Thymus (tissue), 14 donors: ENCODE measurements at places on chromosomes 5 and 9. TPM values are rescaled to one million over a fixed set of nuclear protein-coding genes. Genes with fewer than 3 reads are reported as not detected.

The MCTP1 gene
- total RNA-seq: 20.2 TPM

The SLC1A3 gene
- 2.6 TPM for total RNA-seq

The SPATA31E1 gene
- not detected for total RNA-seq

The NUTM2F gene
- not detected for total RNA-seq

The SLC46A2 gene
- 24.6 TPM for total RNA-seq

The C5orf58 gene
- not detected for total RNA-seq

The PCDHGB1 gene
- 0.14 TPM for total RNA-seq

The TMEM215 gene
- total RNA-seq: not detected

The NR5A1 gene
- 0.52 TPM for total RNA-seq

DNA sequence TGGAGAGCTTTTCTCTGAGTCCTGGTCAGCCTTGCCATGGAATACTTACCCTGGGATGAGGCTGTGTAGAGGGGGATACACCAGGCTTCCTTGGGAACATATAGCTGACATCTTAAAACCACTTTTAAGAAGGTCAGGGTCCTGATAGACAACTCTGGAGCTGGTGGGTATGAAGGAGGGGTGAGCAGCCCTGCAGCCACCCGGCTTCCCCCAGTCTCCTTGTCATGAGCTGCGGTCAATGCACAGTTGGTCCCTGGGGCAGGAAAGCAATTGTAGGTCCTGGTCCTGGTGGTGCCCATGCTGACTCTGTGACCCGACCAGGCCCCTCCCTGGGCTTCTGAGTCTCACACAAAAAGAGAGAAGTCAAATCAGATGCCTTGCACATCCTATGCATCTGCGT lies 63.6 kb downstream of the MRPL36 start:
- H3K27ac ChIP-seq: no peak overlapping the region
- no peak for DNase-seq
- H3K36me3 ChIP-seq: no peaks in the 10 kb centered on the region

DNA sequence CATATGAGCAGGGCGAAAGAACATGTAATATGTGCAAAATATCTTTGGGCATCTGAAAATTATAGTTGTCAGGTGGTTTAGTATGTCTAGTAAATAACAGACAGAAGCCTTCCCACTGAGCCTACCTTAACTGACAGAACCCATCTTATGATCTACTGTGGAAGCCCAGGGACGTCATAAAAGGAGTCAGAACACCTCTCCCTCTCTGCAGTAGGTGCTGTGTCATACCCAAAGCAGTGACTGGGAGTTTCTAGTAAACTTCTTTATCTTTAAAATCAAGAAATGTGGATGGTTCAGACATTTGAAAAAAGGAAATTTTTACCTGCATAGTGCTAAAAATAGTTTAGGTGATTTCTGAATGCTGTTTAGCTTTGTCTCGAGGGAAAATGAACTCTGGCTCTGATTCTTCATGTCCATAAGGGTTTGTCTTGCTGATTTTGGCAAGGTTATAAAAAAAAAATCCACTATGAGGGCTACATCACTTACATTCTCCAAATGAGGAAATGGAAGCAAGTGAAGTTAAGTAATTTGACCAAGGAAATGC lies 104.0 kb downstream of the NUDT12 start:
- no peak overlapping the region for H3K4me3 ChIP-seq
- H3K36me3 ChIP-seq: no peaks in the 10 kb centered on the region
- H3K27ac ChIP-seq: no peak overlapping the region

DNA sequence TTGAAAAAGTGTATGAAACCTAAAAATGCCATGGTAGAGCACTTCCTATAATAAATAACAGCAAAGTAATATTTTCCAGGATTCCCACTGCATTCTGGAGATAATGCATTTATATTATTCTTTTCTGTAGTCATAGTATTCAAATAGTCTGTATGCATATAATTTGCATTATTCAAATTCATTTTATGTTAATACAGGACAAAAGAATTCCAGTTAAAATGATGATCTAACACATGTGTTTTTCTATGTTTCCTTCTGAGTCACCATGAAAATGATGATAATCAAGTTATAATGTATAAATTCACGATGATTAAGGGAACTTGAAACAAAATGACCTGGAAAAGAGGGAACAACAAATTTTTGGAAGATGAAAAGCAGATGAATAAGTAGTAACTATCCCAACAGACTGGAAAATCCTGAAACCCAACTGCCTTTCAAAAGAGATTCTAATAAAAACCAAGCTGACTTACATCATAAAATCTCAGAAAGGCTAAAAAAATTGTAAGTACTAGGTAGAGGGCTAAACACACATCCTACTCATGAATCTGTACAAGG lies 358.6 kb upstream of the PAPPA start:
- H3K27ac ChIP-seq: no peak overlapping the region
- DNase-seq: no peak
- H3K36me3 ChIP-seq: no peaks in the 10 kb centered on the region

DNA sequence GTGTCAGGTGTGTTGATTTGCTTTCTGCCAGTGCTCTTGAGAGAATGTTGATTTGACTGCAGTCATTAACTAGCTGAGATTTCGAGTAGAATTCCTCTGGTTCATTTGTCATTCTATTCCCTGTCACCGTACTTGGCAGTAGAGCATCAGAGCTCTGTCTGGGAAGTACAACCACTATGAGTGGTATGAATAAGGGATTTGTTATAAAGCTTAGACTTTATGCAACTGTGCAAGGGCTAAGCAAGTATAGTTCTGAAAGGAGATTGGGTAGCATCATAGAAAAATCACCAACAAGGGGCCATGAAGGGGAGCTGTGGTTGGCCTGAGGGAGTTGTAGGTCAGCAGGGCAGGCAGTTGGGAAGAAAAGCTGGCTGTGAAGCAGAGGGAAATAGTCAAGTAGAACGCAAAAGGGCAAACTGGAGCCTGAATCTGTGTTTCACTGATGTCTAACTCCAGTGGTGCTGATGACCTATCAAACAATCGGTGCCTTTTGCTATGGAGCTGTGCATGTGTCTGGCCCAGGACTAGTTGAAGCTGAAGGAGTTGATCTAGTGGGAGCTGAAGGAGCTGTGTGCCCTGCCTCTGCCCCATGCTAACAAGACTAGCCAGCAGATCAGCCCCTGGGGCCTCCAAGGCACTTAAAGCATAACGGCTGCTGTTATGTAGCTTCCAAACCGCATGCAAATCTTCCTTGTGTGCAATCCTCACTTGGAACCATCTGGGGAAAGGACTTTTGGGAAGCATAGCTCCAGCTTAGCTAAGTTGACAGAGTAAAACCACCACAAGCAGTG lies 110.0 kb downstream of the SLC28A3 start:
- H3K4me1 ChIP-seq: no peaks in the 10 kb centered on the region
- no peak for DNase-seq
- H3K27me3 ChIP-seq: no peaks in the 10 kb centered on the region
- H3K36me3 ChIP-seq: no peaks in the 10 kb centered on the region

DNA sequence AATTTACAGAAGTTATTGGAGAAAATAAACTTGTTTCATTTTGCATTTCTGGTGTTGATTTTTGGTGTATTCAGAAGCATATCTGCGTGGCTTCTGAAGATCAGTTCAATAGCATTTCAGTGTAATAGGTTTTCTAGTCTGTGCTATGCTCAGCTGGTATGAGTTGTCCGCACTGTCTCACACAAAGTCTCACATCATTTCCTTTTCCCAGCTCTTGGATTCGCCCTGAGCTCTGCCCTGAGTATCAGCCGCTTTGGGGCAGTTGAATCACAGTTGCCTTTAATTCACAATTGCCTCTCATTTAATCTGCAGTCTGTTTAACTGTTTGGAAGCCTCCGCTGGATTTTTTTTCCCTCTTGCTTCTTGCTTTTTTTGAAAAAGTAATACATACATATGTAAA lies 6.4 kb upstream of the TTC23L start:
- H3K4me3 ChIP-seq: no peak overlapping the region
- no peak for DNase-seq
- H3K27ac ChIP-seq: no peak overlapping the region
- H3K4me1 ChIP-seq: no peaks in the 10 kb centered on the region
- no peaks in the 10 kb centered on the region for H3K36me3 ChIP-seq

- no peaks in the 10 kb centered on the region for H3K27me3 ChIP-seq
- no peak for DNase-seq
- no peak overlapping the region for H3K27ac ChIP-seq
- no peaks in the 10 kb centered on the region for H3K4me1 ChIP-seq
These were observed 73.6 kb upstream of the SUSD1 start for GRCh38 chr9:112248722-112249121.

- no peaks in the 10 kb centered on the region for H3K27me3 ChIP-seq
- H3K27ac ChIP-seq: no peak overlapping the region
- DNase-seq: no peak
- H3K4me1 ChIP-seq: no peaks in the 10 kb centered on the region
- H3K4me3 ChIP-seq: no peak overlapping the region
These were observed 110.3 kb upstream of the TBC1D2 start for GRCh38 chr9:98365781-98366180.

DNA sequence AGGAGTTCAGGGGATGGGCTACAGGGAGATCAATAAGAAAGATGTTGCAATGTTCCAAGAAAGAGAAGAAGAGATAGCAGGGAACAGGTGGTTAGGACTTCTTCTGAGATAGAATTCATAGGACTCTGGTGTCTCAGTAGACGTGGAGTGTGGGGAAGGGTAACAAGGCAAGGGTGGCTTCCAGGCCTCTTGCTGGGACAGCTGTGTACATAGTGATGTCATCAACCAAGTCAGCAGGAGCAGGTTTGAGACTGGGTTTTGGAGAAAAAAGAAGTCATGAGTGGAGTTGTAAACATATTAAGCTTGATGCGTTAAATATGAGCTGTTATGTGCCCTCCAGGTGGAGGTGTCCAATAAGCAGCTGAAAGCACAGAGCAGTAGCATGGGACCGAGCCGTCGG lies 211.8 kb upstream of the RASEF start:
- H3K27ac ChIP-seq: no peak overlapping the region
- H3K4me1 ChIP-seq: no peaks in the 10 kb centered on the region
- H3K36me3 ChIP-seq: no peaks in the 10 kb centered on the region
- DNase-seq: no peak

- H3K4me1 ChIP-seq: no peaks in the 10 kb centered on the region
- no peak for DNase-seq
- H3K4me3 ChIP-seq: no peak overlapping the region
- no peak overlapping the region for H3K27ac ChIP-seq
- H3K36me3 ChIP-seq: no peaks in the 10 kb centered on the region
These were observed 91.1 kb upstream of the STARD4 start for GRCh38 chr5:111603446-111603827.

DNA sequence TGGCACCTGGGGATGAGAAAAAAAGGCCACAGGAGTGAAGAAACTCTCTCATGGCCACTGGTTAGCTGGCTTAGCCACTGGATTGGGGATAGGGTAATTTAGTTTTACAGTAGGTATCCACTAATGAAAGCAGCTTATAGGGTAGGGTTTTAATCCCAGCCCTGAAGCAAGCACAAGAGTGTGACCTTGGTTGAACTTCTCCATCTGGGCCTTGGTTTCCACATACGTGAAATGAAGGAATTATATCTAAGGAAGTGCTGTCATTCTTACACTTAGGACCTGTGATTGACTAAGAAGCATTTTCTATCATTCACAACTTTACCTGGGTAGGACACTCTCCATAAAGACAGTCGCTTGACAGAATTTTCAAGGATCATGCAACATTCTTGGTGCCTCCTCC lies 49.6 kb downstream of the FAT2 start:
- H3K27me3 ChIP-seq: no peaks in the 10 kb centered on the region
- H3K27ac ChIP-seq: no peak overlapping the region
- DNase-seq: no peak
- H3K36me3 ChIP-seq: no peaks in the 10 kb centered on the region
- H3K4me3 ChIP-seq: no peak overlapping the region

- H3K27ac ChIP-seq: no peak overlapping the region
- H3K4me3 ChIP-seq: peak overlapping the region; percentile 11
- H3K4me1 ChIP-seq: no peaks in the 10 kb centered on the region
- H3K27me3 ChIP-seq: peaks cover 9% of the 10 kb centered on the region
These were observed 1468.0 kb downstream of the FOXD4L5 start for GRCh38 chr9:63816751-63817621.

DNA sequence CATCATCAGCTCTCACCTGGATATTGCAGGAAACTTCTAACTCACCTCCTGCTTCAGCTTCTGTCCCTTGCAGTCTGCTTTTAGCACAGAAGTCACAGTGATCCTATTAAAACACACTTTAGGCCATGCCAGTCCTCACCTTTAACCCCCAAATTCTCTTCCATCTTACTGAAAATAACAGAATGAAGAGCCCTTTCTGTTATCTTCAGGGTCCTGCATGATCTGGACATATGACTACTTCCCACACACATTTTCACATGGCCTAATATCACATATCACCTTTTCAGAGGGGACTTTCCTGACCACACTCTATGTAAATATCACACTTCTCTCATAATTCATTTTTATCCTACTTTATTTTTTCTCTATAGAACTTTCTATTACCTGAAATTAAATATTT lies 550.6 kb upstream of the CLINT1 start:
- H3K36me3 ChIP-seq: no peaks in the 10 kb centered on the region
- H3K4me1 ChIP-seq: no peaks in the 10 kb centered on the region
- H3K27me3 ChIP-seq: no peaks in the 10 kb centered on the region
- no peak for DNase-seq
- H3K4me3 ChIP-seq: no peak overlapping the region
- no peak overlapping the region for H3K27ac ChIP-seq

GRCh38 chr5:133480366-133480765 lies 132.0 kb downstream of the FSTL4 start:
- no peaks in the 10 kb centered on the region for H3K36me3 ChIP-seq
- no peaks in the 10 kb centered on the region for H3K4me1 ChIP-seq
- H3K27me3 ChIP-seq: no peaks in the 10 kb centered on the region
- no peak for DNase-seq
- no peak overlapping the region for H3K4me3 ChIP-seq
- H3K27ac ChIP-seq: no peak overlapping the region

- H3K27me3 ChIP-seq: no peaks in the 10 kb centered on the region
- H3K36me3 ChIP-seq: peaks cover 42% of the 10 kb centered on the region
- peak overlapping the region; percentile 74 for H3K27ac ChIP-seq
- no peak for DNase-seq
- peaks cover 63% of the 10 kb centered on the region for H3K4me1 ChIP-seq
These were observed 9.8 kb downstream of the FAM78A start for GRCh38 chr9:131266266-131267229.

DNA sequence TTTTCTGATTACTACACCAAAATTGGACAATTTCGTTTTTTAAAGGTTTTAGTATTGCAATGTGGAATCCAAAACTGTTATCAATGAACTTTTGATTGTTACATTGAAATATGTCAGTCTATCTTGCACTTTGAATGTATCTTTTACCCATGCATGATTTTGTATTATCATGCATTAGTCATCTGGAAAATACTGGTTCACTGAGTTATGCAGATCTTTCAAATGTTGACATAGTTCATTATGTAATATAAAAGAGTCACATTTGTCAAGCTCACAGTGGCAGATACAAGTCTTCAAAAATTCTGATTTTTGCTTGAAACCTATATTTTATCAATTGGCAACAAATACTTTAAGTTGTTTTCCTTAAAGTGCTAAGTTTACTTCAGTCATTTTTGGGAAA lies 85.2 kb downstream of the NR3C1 start:
- H3K36me3 ChIP-seq: peaks cover 4% of the 10 kb centered on the region
- no peak for DNase-seq
- no peaks in the 10 kb centered on the region for H3K27me3 ChIP-seq

GRCh38 chr9:133685653-133686609 lies 49.8 kb downstream of the DBH start:
- no peak overlapping the region for H3K27ac ChIP-seq
- H3K36me3 ChIP-seq: peaks cover 4% of the 10 kb centered on the region
- peaks cover 26% of the 10 kb centered on the region for H3K4me1 ChIP-seq
- no peaks in the 10 kb centered on the region for H3K27me3 ChIP-seq
- no peak overlapping the region for H3K4me3 ChIP-seq

- H3K36me3 ChIP-seq: no peaks in the 10 kb centered on the region
- H3K27ac ChIP-seq: no peak overlapping the region
- H3K4me1 ChIP-seq: no peaks in the 10 kb centered on the region
- no peak overlapping the region for H3K4me3 ChIP-seq
- H3K27me3 ChIP-seq: no peaks in the 10 kb centered on the region
These were observed 662.0 kb upstream of the CDH18 start for GRCh38 chr5:20649966-20650365.
